SJSA1 (cell line): ENCODE measurements at places on chromosomes 4 and X.

DNA sequence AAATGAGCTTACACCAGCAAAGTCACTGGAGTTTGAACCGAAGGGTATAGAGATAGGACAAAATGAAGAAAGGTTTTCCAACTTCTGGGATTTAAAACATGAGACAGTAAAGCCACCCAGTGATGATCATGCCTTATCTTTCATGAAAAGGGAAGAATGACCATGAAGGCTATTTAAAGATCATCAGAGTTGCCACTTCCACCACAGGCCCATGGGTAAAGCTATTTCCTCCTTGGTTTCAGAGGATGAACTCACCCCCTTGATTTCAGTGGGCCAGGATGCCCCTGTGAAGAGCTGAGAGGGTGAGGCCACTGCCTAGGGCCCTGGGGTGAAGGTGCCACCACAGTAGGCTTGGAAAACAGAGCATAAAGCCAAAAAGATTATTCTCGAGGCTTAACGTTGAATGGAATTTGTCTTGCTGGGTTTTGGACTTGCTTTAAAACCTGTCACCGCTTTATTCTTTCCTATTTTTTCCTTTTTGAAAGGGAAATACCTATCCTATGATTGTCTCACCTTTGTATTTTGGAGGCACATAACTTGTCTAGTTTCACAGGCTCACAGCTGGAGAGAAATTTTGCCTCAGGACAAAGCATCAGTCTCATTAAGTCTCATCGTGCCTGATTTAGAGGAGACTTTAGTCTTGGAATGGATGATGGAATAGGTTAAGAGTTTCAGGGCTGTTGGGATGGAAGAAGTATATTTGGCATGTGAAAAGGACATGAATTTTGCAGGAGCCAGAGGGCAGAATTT is 254.0 kb downstream of the SNCA start:
- no peak for DNase-seq
- H3K4me3 ChIP-seq, result no peak overlapping the region
- no peak overlapping the region for H3K27ac ChIP-seq

DNA sequence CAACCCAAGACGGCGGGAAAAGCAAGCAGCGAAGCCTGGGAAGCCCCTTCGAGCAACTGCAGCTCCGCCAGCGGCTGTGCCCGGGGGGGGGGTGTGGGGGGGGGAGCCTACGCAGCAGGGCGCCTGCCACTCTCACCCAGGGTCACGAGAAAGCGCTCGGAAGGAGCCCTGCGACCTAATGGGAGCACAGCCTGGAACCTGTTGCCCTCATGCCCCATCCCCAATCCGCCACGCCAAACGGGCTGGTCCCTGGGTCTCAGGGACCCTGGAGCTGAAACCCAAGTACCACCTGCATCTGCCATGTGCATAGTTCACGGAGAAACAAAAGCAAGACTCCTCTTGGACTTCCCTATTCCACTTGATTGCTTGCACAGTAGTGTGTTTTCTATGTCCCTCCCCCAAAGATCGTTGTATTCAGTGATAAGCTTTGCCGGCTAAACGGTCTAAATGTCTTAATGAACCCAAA is 359 bp upstream of the GAB3 start:
- no peak overlapping the region for H3K27ac ChIP-seq
- no peaks in the 10 kb centered on the region for H3K36me3 ChIP-seq
- DNase-seq, result no peak
- 0 out of 2 replicates have a peak, but pooled peaks cover 3% of the 10 kb centered on the region for H3K4me1 ChIP-seq

DNA sequence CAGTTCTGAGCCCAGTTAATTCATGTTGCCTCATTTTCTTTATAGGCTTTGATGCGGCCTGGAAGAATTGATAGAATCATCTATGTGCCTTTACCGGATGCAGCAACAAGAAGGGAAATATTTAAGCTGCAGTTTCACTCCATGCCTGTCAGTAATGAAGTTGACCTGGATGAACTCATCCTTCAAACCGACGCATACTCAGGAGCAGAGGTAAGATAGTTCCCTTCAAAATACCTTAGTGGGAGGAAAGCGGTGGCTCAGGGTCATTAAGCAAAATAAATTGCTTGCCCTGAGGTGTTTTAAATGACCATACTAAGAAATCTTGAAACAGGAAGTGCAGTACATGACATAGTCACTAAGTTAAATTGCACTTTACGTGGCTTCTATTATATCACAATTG is 140.6 kb upstream of the SPRY1 start:
- H3K36me3 ChIP-seq, result 0 out of 2 replicates have a peak, but pooled peaks cover 4% of the 10 kb centered on the region
- no peak overlapping the region for H3K27ac ChIP-seq

DNA sequence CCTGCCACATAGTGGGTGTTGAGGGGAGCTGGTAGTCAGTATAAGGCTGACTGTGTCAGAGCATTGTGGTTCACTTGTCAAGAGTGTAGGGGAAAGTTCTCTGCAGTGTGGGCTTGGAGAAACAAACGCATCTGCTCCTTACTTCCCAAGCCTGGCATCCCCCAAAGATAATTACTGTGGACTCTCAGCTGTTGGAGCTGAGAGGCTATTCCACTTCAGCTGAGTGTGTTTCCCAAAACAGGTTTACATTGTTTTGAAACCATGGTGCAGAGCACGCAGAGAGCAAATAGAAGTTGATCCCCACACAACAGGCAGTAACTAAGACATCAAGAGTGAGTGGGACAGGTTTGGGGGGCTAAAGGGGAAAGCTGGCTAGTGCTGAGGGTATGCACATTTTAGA is 181.0 kb upstream of the EOLA2 start:
- no peak overlapping the region for H3K4me3 ChIP-seq
- no peaks in the 10 kb centered on the region for H3K27me3 ChIP-seq
- H3K27ac ChIP-seq, result no peak overlapping the region
- no peak for DNase-seq
- H3K36me3 ChIP-seq, result no peaks in the 10 kb centered on the region
